Breast epithelium (tissue), 4 donors: ENCODE measurements at places on chromosomes 1 and 21. TPM values are rescaled to one million over a fixed set of nuclear protein-coding genes. Genes with fewer than 3 reads are reported as not detected.

DNA sequence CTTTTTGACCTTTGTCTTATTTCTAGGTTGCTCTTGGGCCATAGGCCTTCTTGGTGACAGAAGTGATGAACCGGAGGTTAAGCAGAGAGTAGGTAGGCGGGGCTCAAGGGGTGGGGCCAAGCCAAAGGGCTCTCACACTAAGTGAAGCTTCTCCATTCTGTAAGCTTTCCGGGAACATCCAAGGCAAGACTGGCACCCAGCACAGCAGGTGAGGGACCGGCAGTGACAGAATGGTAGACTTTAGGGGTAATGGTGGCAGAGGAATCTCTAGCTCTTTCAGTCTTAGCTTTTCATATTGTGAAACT lies at the start of gene TNFAIP8L2:
TSS of gene TNFAIP8L2 (plus strand) at position 135 of the 305 bp plus-strand sequence. CDS start 2,049 bp downstream, outside the sequence.
- DNase-seq: no peak

- DNase-seq: peak; percentile 80
Measured at GRCh38 chr1:37995751-37996345, 6.0 kb upstream of the SF3A3 start.

- DNase-seq: no peak
Measured at GRCh38 chr1:118618618-118619340, 369.4 kb downstream of the TBX15 start.

DNA sequence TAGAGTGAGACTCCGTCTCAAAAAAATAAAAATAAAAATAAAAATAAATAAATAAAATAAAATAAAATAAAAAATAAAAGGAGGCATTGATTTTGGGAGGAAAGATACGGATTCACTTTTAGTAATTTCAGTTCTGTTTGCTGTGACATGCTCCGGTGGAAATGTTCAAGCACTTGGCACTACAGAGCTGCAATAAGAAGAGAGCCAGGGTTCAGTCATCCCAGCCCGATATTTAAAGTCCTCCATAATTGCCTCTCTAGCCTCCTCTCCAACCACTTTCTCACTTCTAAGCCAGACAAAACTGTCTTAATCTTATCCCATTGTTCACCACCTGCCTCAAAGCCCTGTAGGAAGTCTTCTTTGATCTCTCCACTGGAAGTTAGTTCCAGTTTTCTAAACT lies 55.0 kb upstream of the MACF1 start:
- DNase-seq: no peak

DNA sequence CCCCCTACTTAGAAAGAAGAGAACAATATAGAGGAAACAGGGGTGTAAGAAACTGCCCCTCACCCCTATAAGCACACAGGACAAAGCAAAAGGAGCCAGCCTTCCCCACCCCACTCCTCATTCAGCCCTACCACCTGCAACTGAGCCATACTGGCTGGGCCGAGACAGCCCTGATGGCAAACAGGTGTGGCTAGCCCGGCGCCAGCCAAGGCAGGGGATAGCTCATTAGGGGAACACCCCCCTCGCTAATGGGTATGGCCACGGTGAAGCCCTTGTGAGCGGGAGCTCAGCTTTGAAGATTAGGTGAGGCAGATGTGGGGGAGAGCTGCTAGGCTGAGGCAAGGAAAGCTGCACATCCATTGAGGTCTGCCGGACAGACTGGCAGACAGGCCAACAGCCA lies 65.5 kb downstream of the ERI3 start:
- no peak for DNase-seq

DNA sequence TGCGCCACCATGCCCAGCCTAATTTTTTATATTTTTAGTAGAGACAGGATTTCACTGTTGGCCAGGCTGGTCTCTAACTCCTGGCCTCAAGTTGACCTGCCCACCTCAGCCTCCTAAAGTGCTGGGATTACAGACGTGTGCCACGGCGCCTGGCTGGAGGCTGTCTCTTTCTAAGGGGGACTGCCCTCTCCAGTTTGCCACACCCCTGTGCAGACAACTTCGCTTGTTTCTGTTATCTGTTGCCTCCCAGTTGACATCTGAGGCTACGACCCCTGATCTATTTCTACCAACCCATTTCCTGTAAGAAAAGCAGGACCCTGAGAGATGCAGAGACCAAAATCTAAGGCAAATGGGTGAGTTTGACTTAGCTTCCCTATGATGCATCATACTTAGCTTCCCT lies 24.0 kb upstream of the VASH2 start:
- DNase-seq: no peak

DNA sequence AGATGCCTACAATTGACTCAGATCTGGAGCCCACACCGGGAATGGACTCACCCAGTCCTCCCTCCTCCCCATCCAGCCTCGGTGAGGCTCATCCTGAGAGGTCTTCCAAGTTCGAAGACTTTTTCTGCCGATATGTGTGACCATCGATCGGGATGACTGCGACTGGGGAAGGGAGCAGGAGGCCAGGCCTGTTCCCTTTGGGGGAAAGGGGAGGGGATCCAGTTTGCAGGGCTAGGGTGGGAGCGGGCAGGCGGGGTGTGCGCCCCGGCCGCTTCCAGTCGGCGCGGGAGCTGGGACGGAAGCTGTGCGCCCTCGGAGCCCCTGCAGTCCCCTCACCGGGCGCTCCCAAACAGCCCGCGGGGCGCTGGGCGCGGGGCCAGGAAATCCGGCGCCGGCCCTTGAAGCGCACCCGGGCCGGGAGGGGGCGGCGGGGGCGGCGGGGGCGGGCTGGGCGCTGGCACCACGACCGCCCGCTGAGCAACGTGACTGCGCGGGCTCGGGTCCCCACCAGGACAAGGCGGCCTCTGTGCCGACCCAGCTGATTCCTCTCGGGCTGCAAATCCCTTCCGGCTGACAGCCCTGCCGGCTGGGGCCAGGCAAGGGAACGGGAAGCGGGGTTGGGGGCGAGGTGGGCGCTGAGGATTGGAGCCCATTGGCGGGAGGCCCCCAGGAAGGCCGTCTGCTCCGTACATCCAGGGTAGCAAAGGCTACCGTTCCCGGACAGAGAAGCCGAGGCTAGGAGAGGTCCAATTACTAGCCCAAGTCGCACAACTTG lies 103.9 kb downstream of the EBNA1BP2 start:
- no peak for DNase-seq

DNA sequence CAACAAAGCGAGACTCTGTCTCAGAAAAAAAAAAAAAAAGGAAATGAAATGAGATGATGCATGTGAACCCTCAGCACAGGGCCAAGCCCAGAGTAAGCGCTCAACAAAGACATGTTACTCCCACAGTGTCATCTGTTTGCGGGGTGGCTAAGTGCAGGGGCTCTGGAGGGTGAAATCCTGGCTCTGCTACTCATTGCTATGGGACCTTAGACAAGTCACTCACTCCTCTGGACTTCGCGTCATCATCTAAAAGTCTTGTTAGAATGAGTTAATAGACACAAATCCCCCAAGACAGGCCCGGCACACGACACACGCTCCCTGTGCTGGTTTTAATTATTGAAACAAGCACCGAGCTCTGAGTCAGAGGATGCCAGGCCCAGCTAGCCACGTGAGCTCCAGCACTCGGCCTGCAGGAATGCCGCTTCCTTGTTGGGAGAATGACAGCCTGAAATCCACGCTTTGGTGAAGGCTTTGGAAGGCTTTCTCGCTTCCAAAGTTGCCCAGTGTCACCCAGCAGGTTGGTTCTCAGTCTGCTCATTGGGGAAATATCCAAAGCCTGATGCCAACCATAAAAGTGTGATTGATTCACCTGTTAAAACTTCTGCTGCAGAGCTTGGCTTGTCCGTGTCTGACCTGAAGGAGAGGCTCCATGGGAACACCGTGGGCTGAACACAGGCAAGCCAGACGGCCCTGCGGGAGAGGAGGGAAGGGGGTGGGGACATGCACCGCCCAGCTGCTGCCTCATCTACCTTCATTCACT lies 36.7 kb upstream of the TARDBP start:
- peak; percentile 74 for DNase-seq

GRCh38 chr1:198849093-198849492 lies 210.3 kb downstream of the PTPRC start:
- DNase-seq: no peak

DNA sequence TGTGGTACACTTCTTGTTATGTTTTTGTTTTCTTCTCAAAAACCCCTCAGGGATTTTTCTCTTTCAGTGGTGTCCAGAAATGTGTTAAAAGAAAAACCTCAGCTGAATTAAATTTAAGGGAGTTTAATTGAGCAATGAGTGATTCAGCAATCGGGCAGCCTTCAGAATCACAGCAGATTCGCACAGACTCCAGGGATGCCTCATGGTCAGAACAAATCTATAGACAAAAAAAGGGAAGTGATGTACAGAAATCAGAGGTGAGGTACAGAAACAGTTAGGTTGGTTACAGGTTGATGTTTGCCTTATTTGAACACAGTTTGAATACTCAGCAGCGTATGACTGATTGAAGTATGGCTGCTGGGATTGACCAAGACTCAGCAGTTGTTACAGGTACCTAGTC lies 86.2 kb downstream of the TLR5 start:
- no peak for DNase-seq

DNA sequence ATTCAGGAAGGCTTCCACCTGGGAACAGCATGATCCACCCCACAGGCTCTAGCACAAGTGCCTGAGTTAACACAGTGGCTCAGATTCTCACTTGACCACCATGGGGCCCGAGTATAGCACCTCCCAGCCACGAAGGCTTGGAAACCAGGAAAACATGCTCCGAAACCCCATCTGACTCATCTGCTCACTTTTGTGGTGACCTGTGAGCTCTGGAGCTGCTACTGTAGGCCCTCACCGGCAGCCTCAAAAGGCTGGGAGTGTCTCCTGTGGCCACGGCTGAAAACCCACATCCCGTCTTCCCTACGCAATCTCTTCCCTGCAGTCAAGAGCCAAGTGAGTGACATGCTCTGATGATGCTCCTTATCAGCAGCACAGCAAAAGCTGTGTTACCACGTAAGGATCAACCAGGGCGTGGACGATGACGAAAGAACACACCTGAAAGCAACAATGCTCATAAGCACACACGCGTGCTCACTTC lies 81.4 kb downstream of the TGFBR3 start:
- DNase-seq: no peak

DNA sequence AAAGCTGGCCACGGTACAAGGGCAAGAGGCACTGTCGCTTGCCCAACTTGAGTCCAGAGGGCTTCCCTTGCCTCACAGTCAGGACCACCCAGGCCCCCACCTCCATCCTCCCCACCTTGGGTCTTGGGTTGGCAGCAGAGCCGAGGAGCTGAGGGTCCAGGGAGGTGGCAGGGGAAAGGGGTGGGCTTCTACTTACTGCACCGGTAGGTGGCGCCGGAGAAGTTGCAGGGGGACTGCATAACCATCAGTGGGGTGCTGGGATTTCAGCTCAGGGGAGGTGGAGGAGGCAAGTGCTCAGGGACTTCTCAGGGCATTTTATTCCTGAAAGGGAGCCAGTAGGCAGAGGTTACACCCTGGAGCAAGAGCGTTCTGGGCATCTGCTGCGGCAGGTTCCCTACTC lies 44.0 kb downstream of the TRIM62 start:
- no peak for DNase-seq

GRCh38 chr1:9922342-9922741 lies 12.3 kb upstream of the CTNNBIP1 start:
- DNase-seq: no peak

DNA sequence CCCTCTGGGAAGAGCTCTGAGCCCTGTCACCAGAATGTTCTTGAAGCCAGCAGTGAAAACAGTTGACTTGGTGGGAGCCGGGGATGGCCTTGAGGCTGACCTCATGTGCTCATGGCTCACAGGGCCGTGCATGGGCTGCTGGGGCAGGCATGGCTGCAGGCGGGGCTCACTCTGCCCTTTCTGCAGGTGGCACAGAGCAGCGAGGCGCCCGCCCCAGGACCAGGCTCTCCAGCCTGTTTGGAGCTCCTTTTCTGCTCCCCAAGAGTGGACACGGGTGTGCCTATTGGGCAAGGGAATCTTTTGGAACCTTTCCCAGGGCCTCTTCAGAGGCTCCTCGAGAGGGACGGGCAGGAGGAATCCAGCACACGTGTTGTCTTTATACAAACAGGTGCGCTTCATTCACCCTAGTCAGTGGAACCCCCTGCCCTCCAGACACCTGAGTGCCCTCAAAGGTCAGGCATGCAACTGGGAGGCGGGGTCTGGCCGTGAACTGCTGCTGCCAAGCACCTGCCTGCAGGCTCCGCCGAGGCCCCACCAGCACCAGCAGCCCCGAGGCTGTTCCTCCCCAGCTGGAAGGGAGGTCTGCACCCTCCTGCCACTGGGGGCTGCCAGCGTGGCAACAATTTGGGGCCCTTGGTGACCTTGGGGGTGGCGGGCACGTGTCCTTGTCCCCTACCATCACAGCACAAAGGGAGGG lies 2.6 kb upstream of the TTC34 start:
- no peak for DNase-seq

DNA sequence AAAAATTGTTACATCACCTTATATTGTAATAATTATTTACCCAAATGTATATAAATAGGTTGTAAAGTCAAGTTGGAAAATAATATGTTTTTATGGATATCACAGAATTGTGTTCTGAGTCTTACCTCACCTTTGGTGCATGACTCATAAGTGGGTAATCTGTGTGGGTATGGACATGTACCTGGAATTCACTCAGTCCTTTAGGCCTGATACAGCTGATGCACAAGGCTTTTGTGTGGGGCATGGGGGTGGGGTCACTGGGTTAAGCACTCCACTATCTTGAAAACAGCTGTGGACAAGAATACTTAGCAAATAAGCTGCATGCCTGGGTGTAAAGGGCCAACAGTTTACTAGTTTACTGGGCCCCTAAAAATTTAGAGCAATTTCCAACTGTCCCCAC lies 34.4 kb downstream of the INKA2 start:
- no peak for DNase-seq

DNA sequence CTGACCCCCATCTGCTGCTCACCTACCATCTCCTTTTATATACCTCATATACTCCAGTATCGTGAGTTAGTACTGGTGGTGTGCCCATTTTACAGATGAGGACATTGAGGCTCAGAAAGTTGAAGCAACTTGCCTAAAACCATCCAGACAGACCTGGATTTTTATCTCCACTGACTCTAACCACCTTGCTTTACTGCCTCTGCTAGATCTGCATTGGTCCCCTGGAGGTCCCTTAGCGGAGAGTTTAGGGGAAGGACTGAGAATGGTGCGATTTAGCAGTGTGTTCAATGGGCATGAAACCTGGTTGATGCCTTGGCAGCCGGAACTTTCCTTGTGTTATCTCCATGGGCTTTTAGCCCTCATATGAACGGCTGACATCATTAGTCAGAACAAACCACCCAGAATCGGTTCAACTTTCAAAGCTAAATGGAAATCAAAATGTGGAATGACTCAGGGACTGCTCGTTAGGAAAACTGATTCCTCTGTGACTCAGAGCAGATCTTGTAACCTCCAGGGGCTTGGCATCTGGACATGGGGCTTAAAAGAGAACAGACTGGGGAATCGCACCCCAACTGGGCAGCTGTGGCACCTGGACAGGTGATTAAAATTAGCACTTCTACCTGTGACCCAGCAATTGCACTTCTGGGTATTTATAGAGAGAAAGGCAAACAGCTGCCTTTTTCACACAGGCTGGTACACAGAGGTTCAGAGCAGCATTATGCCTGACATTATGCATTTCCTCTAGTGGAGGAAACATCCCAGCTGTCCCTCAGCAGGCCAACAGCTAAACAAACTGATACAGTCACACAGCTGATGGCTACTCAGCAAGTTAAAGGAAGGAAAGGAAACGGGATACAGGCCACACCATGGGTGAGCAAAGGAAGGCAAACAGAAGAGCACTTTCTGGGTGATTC lies 25.3 kb downstream of the TMEM51 start:
- DNase-seq: no peak

SLC1A7 gene
- 0.16 TPM for total RNA-seq

FMO2 gene
- 141 TPM for total RNA-seq

HRNR gene
- not detected for total RNA-seq

JAM2 gene
- 7.8 TPM for total RNA-seq

F5 gene
- 7.4 TPM for total RNA-seq

MRPS21 gene
- total RNA-seq: 40.5 TPM

DPH5 gene
- 19.2 TPM for total RNA-seq

PRKAA2 gene
- total RNA-seq: 2.4 TPM

HSD3B2 gene
- not detected for total RNA-seq

RNPC3 gene
- 41.0 TPM for total RNA-seq
